Purkinje cell (primary cell): ENCODE measurements at places on chromosomes 3 and 15. TPM values are rescaled to one million over a fixed set of nuclear protein-coding genes. Genes with fewer than 3 reads are reported as not detected.

Gene GASK1A
- polyA plus RNA-seq, result 2.2 and 2.6 TPM in 2 replicates

Gene FETUB
- not detected in 2 replicates for polyA plus RNA-seq

Gene NISCH
- polyA plus RNA-seq, result 5.5 and 9.7 TPM in 2 replicates

Gene GPR87
- polyA plus RNA-seq, result not detected in 2 replicates

Gene PLA2G4D
- 0.35 and 1.7 TPM in 2 replicates for polyA plus RNA-seq

Gene LRRC31
- polyA plus RNA-seq, result 0.98 and 1.9 TPM in 2 replicates

Gene GOLGA8O
- not detected in 2 replicates for polyA plus RNA-seq
